ENCODE measurements at places on chromosomes 2 and 18.

GRCh38 chr2:196253116-196253480 is 81.7 kb upstream of the STK17B start:
- no peak for DNase-seq

- DNase-seq, result no peak
Observed at GRCh38 chr18:77088963-77089722, 43.4 kb downstream of the MBP start.

DNA sequence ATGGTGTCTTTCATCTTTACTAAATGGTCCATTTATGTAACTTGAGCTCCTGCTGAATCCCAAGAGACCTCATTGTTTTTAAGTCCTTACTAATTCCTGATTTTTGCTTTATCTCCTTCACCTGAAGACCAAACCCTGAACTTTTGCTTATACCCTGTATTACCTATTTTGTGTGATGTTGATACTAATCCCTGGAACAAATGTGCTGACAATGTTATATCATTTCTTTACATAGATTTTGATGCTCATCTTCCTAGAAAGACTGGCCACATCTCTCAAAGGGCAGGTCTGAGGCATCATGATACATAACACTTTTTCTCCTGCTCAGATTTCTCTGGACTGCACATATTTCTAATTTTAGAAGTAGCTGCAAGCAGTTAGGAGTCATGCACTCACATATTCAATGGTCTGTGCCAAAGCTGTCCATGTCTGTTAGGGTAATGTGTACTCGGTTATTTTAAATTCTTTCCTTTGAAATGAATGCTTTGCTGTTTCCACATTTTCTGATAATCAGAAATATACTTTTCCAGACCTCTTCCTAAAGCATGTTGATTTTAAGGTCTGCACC is 427.9 kb upstream of the HNRNPA3 start:
- no peak for DNase-seq

DNA sequence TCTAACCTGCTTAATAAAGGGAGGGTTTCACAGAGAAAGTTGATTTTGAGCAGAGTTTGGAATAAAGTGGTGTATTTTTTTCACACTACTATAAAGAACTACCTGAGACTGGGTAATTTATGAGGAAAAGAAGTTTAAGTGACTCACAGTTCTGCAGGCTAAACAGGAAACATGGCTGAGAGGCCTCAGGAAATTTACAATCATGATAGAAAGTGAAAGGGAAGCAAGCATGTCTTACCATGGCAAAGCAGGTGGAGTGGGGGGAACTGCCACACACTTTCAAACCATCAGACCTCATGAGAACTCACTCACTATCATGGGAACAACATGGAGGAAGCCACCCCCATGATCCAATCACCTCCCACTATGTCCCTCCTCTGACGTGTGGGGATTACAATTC is 546.7 kb downstream of the EPHA4 start:
- DNase-seq, result no peak

GRCh38 chr2:33433279-33434235 is 42.9 kb upstream of the RASGRP3 start:
- no peak for DNase-seq

DNA sequence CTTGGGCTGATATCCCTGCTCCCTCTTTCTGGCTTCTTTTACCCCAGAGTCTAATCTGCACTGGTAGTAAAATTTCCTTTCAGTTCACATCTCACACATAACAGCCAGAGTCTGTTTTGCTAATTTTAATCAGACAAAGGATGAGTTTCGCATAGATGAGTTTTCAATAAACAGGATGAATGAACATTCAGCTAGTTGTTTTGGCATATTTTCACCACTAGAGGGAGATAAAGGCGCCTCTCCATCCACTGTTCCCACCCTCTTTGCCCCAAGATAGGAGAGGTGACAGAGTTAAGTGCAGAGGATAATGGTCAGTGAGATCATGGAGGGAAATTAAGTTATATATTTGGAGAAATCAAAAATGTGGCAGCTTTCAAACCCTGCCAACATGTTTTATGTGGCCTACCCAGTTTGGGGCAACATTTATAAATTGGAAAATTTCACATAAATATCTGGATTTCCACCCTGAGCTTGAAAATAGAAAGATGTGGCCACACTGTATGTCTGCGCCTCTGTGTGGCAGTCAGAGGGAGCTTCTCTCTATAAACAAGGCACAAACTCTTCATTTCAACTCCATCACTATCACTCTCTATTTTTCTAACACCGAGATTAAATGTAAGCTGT is 48.5 kb upstream of the DTNA start:
- DNase-seq, result no peak

DNA sequence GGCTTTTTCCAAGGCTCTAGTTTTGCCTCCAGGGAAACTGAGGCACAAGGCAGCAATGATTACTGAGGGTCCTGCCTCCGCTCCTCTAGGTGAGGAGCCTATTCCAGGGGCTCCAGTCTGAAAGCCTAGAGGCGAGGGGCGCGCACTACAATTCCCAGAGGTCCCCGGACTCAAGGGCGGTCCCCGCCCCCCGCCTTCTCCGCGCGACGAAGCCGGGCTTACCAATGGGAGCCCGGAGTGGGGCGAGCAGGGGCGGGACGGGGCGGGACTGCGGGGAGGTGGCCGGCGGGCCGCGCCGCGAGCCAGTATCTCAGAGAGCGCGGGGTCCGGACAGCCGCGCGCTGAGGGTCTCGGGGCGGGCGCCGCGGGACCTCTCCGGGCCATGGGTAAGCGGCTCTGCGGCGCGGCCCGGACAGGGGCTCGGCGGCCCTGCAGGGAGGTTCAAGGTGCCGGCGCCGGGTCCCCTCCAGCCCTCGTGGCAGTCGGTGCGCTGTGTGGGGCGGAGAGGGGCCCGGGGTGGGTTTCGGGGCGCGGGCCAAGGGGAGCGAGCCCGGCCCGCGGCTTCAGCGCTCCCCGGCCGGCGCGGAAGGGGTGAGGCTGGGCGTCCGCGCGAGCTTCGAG is at the start of gene ARID5A:
ARID5A (plus strand) TSS at position 308 of the 621 bp plus-strand sequence; CDS start at position 383, 75 bp downstream.
- peak; percentile 90 for DNase-seq

DNA sequence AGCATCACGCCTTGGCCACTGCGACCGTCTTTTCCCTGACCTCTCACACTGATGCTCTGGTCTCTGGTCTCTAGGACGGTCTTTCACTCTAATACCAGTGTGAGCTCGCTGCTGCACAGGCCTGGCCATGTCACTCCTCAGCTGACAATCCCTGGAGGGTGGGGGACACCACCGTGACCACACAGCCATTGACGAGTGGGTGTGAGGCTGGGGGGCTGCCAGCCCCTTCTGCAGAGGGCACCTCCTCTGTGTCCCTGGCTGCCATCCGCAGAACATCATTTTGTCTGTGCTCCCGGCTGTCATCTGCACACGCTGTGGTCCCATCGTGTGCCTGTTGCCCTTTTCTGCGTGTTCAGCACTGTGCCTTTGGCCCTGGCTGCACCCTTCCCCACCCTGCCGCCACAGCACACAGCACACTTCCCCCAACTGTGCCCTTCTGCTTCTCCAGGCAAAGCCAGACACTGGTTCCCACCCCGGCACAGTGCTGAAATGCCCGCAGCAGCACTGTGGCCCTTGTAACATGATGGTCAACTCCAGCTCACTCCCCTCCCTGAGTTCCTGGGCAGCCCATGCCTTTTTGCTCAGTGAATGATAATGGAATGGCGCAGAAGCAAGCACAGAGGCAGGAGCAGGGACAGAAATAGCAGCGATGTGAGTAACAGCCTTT is 30.4 kb upstream of the INHBB start:
- DNase-seq, result no peak

- DNase-seq, result no peak
Observed at GRCh38 chr2:169819106-169819505, 5.6 kb downstream of the METTL5 start.

- no peak for DNase-seq
Observed at GRCh38 chr2:9152975-9153642, 53.5 kb upstream of the ASAP2 start.

GRCh38 chr2:64795024-64795592 is 141.4 kb upstream of the SERTAD2 start:
- DNase-seq, result no peak

GRCh38 chr18:59264651-59265245 is 8.5 kb downstream of the RAX start:
- no peak for DNase-seq

GRCh38 chr2:222424729-222425671 is 657 bp downstream of the SGPP2 start:
- peak; percentile 10 for DNase-seq

DNA sequence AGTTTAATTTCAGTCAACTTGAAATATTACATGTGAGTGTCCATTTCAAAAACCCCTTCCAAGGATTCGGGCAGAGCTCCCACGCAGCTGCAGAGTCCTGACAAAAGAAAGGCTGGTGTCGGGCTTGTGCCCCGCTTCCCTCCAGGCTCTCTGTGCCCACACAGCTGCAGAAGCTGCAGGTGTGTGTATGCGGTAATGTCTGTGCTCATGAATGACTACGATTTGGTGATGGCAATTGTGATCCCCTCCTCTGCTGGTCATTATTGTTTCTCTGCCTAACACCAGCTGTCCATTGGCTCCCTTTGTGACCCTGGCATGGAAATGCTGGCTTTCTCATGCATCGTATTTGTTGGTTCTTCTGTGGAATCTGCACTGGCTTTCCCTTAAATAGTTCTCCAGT is 224.8 kb downstream of the NUP35 start:
- DNase-seq, result no peak

GRCh38 chr18:71899707-71900472 is 644.3 kb downstream of the CBLN2 start:
- no peak for DNase-seq

GRCh38 chr2:16162491-16163040 is 222.2 kb downstream of the MYCN start:
- DNase-seq, result no peak

GRCh38 chr18:79902640-79903039 is 48.8 kb downstream of the SLC66A2 start:
- DNase-seq, result no peak

- DNase-seq, result no peak
Observed at GRCh38 chr2:10120877-10121574, 1.5 kb upstream of the RRM2 start.

GRCh38 chr2:163849756-163850435 is 114.1 kb upstream of the FIGN start:
- DNase-seq, result no peak

GRCh38 chr2:227450311-227450841 is 21.6 kb upstream of the AGFG1 start:
- DNase-seq, result no peak

GRCh38 chr2:239194731-239195317 is 206.0 kb downstream of the HDAC4 start:
- no peak for DNase-seq

- no peak for DNase-seq
Observed at GRCh38 chr18:49094136-49094535, 143.4 kb upstream of the SMAD7 start.

DNA sequence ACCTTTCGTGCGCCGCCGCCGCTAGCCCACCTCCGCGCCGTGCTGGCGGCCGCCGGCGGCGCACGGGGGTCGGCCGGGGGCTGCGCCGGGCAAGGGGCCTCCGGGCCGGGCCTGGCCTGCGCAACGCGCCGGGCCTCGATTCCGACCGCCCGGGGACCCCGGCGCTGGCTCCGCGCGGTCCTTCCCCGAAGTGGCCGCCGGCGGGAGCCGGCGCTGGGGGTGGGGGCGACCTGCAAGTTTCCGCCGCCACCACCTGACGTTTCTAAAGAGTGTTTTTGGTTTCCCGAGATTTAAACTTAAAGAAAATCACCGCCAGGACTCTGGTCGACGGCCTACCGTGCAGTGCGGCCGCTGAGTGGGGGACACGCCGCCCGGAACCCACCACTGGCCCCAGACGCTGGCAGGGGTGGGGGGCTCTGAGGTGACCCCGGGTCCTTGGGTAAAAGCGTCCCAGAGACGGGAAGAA is 3.8 kb upstream of the GATA6 start:
- DNase-seq, result no peak

GRCh38 chr2:16729335-16729734 is 63.7 kb upstream of the CYRIA start:
- DNase-seq, result no peak

GRCh38 chr2:135974036-135974435 is 11.4 kb downstream of the DARS1 start:
- no peak for DNase-seq

DNA sequence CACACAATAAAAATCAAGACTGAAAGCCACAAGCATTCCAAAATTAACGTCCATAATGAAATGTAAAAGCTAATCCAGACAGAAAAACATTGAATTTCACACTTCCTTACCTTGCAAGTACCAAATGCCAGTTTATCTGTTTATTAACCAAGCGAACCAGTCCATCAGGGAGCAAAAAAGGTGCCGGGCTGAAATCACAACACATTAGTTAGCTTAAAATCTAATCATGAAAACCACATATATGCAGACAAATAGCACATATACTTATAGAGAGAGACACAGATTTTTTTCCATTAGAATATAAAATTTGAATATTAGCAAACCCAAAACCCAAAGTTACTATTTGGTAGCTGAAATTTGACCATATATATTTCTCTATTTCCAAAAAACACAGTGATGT is 7.2 kb downstream of the NBAS start:
- DNase-seq, result no peak

- DNase-seq, result no peak
Observed at GRCh38 chr2:220703279-220703678, 868.8 kb downstream of the EPHA4 start.

GRCh38 chr2:186853951-186854350 is 5.0 kb upstream of the ZSWIM2 start:
- no peak for DNase-seq

- no peak for DNase-seq
Observed at GRCh38 chr2:192123847-192124246, 70.9 kb downstream of the TMEFF2 start.

DNA sequence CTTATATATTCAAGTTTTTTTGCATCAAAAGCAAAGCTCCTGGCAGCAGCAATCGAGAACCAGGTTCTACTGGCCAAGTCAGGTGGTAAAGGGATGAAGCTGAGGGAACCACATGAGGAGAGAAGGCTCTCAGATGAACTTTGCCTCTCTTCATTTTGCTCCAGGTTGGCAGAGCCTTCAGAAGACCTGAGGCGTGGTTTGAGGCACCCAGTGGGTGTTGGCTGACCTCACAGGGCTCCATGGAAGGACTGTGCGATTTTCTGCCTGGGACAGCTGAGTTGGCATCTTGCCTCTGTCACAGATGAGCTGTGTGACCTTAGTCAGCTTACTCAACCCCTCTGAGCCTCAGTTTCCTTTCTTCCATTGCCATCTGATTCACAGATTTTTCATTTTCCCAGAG is 89.0 kb downstream of the INSIG2 start:
- DNase-seq, result no peak

- DNase-seq, result no peak
Observed at GRCh38 chr2:172969166-172969565, 106.5 kb upstream of the MAP3K20 start.

DNA sequence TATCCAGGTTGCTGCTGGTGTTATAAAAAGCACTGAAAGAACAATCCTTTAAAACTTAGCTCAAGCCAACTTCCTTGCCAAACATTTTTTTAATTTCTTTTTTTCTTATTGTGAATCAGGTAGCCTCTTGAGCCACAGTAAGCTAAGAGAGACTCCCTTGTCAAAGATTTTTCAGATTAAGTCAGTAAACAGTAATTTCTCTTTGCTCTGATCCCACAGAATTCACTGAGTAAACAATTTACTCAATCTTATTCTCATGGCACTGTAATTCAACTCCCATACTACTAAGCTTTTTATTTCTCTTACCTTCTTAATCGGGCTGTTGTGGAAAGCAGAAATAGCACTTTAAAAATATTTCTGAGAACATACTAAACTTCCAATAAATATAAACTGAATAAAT is 82.7 kb downstream of the C2orf74 start:
- DNase-seq, result no peak

GRCh38 chr2:95695613-95696012 is 103.8 kb downstream of the TRIM43 start:
- no peak for DNase-seq

- no peak for DNase-seq
Observed at GRCh38 chr2:128557831-128558241, 239.2 kb upstream of the HS6ST1 start.
